Kidney epithelial cell (primary cell): ENCODE measurements at places on chromosomes 7 and 10.

DNA sequence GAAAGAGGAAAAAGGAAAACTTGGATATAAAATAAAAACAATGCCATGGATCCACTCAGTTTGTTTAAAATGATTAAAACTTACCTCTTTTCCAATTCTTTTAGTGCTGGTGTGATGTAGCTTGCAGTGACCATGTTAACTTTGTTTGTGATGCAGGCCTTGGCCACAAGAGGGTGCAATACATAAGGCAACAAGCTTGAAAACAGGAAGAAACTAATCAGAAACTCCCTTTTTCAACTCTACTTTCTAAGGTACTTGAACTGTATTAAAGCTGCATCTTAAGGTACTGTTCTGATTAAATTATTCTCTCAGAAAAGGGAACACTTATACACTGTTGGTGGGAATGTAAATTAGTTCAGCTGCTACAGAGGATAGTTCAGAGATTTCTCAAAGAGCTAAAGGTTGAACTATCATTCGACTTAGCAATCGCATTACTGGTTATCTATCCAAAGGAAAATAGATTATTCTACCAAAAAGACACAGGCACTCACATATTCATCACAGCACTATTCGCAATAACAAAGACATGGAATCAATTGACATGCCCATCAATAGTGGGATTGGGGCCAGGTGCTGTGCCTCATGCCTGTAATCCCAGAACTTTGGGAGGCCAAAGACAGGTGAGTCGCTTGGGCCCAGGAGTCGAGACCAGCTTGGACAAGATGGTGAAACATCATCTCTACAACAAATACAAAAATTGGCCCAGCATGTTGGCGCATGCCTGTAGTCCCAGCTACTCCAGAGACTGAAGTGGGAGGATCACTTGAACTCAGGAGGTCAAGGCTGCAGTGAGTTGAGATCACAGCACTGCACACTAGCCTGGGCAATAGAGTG lies 50.9 kb downstream of the AASS start:
- DNase-seq, result peak; percentile 45

DNA sequence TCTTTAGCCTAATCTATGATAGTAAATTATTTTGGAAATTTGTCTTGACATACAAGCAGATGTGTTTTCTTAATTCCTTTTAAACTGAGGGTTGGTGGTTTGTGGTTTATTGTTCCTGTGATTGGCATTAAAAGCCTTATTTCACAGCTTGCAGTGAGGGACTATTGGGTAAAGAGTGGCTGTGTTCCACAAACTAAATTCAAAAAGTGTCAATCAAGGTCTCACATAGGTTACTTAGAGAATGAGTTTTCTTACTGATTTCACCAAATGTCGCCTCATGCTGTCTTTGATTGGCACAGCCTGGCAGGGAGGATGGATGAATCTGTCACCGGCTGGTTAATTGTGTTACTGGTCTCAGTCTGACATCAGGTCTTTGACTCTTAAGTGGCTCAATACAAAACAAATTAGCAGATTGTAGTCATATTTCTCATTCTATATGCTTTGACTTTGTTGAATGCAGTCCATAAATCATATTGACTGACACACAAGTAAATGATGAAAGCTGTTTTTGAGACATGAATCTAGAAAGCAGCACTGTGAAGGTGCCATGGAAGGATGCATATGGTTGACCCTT lies 66.8 kb upstream of the CYP26C1 start:
- DNase-seq, result no peak

DNA sequence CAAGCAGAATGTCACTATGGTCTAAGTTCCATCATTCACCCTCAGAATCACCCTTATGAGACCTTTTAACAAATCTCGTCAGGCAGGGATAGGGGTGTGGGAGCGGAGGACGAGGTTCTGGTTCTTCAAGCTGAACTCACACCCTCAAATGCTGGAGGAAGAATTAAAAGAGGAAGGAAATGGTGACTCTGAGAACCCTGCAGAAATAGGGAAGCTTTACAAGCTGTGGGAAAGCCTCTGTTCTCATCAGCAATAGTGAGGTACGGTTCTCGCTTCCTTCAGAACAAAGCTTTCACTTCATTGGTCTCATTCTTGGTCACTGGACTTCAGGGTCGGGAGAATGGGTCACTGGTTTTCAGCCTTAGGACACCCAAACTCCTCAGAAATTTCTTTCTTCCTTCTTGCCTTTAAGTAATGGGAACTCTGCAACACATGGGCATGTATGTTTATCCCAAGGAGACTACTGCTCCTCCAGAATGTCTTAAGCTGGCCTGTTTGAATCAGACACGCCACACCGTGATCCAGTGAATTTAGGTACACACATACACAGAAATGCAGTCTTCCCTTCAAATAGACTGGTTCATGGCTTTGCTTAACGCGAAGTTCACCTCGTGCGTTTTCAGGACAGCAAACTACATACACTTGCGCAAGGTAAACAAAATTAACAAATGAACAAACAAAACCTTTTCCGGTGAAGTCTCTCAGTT lies 226.0 kb downstream of the SFMBT2 start:
- DNase-seq, result no peak

- DNase-seq, result no peak
These were observed 26.7 kb downstream of the PLPP4 start for GRCh38 chr10:120483651-120484301.

- DNase-seq, result no peak
These were observed 210.8 kb upstream of the TMEM196 start for GRCh38 chr7:19984231-19984632.

DNA sequence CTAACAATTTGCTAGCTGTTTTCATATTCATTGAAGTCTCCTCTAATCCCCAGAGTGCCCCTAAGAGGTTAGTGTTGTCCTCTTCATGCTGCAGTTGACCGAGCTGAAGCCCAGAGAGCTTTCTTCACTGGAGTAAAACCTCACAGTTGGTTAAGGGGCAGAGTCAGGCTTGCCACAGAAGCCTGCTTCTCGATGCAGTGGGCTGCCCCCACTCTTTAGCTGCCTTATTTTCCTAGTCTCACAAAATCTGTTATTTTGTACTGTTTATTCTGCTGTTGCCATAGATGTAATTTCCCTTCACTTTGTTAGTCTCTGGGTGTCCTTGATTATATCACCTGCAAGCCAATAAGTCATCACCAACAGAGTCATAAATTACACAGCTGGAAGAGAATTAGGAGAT lies 56.3 kb upstream of the ZPBP start:
- DNase-seq, result no peak

- no peak for DNase-seq
These were observed 16.0 kb downstream of the TET1 start for GRCh38 chr10:68576118-68576517.

DNA sequence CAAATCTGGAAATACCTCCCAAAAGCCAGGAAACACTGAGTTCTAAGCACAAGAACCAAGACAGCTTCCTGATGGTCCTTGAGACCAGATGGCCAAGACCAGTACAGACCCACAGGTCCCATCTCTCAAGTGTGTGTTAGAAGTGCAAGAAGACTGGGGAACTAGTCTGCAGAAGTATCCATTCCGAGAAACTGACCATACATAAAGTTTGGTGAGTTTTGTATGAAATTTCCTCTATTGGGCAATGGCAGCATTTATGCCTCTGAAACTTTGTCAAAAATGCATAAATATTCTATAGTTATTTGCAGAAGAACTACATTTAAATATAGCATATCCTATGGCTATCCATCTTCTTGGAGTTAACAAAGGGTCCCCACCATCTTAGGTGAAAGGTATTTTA lies 137.5 kb downstream of the LRRN3 start:
- no peak for DNase-seq

- peak; percentile 10 for DNase-seq
These were observed 61.9 kb downstream of the CACUL1 start for GRCh38 chr10:118692872-118693271.

- no peak for DNase-seq
These were observed 109.7 kb downstream of the NT5C2 start for GRCh38 chr10:103083266-103083976.

DNA sequence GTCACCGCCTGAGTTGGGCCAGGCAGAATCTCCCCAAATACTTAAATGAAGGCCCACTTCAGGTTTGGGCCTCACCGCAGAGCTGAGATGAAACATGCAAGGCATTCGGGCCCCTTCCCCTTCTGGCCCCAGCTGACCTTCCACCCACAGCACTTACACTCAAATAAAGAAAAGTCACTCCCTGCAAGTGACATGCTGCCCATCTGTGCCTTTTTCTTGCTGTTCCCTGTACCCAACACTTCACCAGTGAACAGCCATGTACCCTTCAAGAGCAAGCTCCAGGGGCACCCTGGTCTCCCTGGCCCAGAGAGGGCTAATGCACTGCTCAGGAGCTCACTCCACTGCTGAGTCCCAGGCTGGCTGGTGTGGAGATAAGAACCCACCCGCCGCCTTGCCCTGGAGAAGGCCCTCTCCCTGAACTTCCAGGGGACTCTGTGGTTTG lies 40.7 kb downstream of the ZCCHC24 start:
- no peak for DNase-seq

GRCh38 chr7:157445956-157446295 lies 109.1 kb downstream of the DNAJB6 start:
- DNase-seq, result no peak

- DNase-seq, result no peak
These were observed 49.9 kb upstream of the CD36 start for GRCh38 chr7:80588591-80588990.

- no peak for DNase-seq
These were observed 66.0 kb downstream of the JCAD start for GRCh38 chr10:29993319-29993915.

- no peak for DNase-seq
These were observed 20.9 kb upstream of the GOLGA7B start for GRCh38 chr10:97828721-97829120.

GRCh38 chr7:20798081-20798693 lies 11.5 kb upstream of the SP8 start:
- no peak for DNase-seq

- no peak for DNase-seq
These were observed 4.8 kb downstream of the OR2A25 start for GRCh38 chr7:144074374-144074773.

DNA sequence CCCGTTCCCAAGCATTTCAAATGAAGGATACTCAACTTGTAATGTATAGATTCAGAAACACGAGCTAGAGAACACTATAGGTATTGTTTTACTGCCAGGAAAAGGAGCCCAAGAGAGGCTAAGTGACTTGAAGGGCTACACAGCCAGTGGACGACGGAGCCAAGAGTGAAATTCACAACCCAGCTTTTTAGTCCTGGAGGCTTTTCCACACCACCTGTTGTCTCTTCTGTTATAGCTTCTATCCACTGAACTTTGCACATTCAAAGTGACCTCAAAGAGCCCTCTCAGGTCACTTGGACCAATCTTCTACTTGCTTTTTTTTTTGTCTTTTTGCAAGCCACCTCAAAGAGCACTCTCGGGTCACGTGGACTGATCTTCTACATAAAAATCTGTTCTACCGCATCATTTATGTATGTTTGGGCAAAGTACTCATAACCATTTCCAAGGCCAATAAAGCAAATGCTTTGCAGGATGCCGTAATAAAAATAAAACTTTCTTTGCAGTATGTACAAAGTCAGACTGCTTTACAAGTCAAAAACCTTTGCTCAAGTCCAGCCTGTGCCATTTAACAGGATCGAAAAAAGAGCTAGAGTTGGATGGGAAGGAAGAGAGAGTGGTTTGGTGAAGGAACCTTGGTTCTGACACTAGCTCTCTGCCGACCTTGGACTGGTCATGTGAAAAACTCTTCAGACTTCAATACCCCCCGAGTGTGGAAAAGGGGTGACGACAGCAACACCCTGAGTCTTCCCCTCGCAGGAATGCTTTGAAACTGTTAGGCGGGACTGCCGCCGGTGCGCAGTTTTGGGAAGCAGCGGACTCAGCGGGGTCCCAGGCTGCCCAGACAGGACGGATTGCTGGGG lies 821 bp downstream of the SLC35B4 start:
- DNase-seq, result no peak
